Stimulated activated CD8-positive, alpha-beta memory T cell treated with anti-CD3 and anti-CD28 coated beads, Interleukin-7, amount 100 ng/mL, for 1 hour (primary cell): ENCODE measurements at places on chromosomes 5 and 9.
A peak's percentile ranks its signal among the peaks of the same experiment; 100 is the strongest.

DNA sequence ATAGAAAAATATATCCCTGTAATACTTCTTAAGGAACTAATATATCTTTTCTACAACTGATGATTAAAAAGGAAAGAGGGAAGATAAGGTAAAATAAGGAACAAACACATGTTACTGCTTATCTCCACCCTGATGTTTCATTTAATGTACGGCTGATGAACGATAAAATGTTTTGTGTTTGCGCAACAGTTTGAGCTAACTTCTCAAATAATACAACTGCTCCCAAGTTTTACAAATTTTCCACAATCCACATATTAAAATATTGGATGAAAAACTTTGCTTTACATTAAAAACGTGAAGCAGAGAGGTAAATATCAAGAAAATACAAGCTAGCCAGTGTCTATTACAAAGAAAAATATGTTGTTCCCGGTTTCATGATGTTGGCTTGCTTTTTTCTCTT lies 21.0 kb upstream of the CSNK1G3 start:
- no peak for DNase-seq

DNA sequence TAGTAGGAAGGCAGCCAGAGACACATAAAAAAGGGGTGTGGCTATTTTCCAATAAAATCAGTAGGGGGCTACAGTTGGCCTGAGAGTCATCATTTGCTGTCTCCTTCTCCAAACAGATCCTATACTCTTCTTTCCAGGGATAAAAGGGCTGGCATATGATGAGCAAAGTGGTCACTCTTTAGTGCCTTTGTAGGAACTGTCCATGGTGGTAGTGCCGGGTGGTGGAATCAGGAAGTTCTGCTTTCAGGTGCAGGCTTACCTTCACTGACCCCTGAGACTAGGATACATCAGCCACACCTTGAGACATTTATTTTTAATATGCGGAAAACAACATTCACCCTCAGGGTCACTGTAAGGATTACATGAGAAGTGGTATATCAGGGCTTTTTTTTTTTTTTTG lies 80.8 kb downstream of the ASTN2 start:
- no peak for DNase-seq

GRCh38 chr9:113921396-113921925 lies 45.4 kb downstream of the ZNF618 start:
- no peak for DNase-seq

DNA sequence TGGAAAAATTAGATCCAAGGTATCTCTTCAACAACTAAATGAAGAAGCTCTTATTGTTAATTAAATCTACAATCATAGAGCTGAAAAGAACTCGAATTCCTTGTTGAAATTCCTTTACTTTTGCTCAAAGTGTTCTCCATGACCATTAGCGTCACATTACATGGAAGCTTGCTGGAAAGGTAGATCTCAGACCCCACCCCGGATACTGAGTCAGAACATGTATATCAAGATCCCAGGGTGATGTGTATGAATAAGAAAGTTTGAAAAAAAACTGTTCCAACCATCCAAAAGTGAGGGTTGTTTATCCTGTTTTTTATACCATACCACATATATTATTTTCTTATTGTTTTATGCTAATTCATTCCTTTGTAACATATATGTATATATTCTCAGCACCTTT lies 237.1 kb upstream of the PUM3 start:
- DNase-seq, result no peak

DNA sequence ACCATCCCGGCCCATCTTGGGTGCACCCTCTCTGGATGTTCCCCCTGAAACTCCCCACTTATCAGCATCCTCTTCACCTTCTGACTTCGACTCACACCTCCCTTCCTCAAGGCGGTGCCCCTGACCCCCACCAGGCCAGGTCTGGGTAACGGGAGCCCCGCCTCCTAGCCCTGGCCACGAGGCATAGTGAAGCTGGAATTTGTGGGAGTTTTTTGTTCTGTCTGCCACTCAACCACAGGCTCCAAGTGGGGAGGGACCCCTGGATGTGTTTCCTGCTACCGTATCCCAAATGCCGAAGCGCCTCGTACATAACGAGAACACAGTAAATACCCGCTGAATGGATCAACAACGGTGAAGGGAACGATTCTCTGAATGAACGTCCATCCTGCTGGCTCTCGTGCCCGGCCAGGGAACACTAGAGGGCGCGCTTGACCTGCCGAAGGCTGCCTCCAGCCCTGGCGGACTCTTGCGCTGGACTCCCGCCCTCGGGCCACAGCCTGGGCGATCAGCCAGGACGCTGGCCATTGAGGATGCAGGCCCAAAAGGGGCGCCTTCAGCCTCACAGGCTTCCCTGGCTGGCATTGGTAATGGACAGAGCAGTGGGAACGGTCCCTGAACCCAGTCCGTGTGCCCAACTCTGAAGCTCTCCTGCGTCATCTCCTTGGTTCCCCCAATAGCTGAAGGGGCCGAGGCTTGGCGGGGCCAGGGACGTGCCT lies 47.3 kb upstream of the PHYKPL start:
- DNase-seq, result peak; percentile 35

DNA sequence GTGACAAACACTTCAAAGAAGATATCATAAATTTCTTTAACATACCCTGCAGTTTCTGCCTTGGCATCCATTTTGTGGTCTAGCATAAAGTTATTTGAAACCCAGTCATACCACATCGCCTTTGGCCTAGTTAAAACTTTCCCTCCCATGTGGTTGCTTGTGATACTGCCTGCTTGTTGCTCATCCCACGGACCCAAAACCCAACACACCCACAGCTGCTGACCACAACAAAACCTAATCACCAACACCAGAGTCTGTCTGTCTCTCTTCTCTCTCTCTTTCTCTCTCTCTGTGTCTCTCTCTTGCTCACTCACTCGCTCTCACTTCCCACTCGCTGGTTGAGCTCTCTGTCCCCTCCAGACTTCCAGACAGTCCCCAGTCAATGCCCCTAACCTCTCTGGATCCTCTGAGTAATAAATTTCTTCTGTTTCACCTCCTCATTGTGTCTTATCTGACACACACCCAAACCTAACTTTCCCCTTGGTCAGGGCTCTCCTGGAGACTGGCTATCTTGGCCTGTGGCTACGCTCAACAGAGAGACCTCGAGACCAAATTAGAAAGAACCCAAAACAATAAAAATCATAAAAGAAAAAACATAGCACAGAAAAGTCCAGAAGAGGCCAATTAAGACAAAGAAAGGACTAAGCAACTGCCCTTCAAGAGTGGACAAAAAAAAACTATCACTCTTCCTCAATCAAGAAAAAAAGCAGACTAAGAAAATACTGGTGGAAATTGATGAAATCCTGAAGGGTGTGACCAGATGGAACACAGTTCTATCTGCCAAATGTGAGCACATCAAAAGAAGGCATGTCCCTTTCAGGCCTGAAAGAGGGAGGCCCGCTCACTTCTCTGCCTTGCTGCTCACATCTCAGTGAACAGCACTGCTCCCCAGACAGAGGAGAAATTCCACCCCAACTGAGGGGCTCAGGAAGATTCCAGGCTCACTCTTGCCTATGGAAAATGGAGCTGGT lies 41.5 kb downstream of the TTLL11 start:
- DNase-seq, result no peak

DNA sequence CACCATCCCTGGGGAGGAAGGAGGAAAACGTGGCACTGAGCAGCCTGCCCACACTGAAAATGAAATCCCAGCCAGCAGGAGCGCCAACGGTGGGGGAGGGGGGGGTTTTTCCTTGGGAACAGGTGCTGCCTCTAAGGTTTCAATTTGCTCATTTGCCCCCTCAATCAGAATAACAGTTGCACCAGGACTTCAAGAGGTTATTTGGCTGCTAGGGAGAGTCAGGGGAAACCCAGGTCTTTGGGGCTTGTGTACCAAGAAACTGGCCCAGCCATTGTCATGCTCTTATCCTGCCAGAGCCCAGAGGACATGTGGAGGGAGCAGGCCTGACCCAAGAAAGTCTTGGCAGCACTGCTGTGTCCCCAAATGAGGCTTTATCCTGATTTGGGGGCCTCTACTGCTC lies 66.5 kb downstream of the NDFIP1 start:
- no peak for DNase-seq

DNA sequence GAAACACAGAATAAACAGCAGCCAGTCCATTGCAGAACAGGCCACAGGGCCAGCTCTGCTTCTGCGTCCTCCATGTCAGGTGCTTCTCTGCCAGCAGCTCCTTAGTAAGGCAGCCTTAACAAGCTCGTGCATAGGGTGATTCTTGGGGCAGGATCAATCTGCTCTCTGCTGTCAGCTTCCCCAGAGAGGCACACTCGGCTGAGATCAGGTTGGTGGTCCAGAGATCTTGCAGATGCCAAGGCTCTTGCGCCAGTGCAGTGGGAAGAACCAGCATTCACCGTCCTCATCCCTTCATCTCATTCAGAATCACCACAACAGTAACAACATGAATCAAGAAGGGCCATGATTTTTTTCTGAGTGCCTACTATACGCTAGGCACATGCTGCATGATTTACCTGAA lies 49.0 kb upstream of the ALDH1B1 start:
- DNase-seq, result no peak

GRCh38 chr5:33232731-33233505 lies 207.8 kb upstream of the TARS1 start:
- DNase-seq, result no peak

- DNase-seq, result no peak
Observed at GRCh38 chr9:27829621-27830020, 256.3 kb upstream of the C9orf72 start.

GRCh38 chr9:111008158-111009075 lies 29.9 kb downstream of the LPAR1 start:
- no peak for DNase-seq

DNA sequence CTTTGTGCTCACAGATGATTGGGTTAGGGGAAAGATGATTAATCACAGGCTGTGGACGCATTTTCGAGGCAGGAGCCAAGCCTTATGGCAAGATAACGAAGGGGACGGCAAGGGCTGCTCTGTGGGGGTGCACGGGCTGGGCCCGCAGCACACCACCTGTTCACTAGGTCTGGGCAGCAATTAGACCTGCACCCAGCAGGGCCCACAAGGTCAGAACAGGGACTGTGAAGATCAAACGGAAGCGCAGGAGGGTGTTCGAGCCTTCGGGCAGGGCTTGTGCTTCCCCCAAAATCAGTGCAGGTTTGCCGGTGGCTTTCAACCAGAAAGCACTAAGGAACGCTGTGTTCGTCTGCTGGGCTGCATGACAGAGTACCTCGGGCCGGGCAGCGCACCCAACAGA lies 73.7 kb downstream of the UBE2QL1 start:
- no peak for DNase-seq

DNA sequence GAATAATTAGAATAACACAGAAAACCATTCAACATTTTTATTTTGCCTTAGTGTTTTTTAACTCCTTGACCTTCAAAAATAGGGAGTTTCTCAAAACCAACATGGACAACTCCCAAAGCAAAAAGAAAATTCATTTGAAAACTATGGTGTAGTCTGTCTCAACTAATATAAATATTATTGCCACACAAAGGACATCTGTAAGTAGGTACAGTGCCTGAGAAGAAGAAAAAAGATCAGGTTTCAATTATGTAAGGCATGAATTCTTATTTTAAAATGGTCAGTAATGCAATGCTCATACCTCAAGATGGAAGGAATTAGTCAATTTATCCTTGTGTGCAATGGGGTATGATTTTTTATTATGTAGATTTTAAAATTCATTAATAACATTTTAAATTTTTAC lies 109.6 kb upstream of the CNTLN start:
- no peak for DNase-seq

- DNase-seq, result no peak
Observed at GRCh38 chr9:27545471-27545870, 15.9 kb upstream of the MOB3B start.

GRCh38 chr5:131595088-131596033 lies 39.7 kb downstream of the RAPGEF6 start:
- DNase-seq, result no peak

- DNase-seq, result no peak
Observed at GRCh38 chr5:14513266-14513665, 68.3 kb upstream of the OTULINL start.

DNA sequence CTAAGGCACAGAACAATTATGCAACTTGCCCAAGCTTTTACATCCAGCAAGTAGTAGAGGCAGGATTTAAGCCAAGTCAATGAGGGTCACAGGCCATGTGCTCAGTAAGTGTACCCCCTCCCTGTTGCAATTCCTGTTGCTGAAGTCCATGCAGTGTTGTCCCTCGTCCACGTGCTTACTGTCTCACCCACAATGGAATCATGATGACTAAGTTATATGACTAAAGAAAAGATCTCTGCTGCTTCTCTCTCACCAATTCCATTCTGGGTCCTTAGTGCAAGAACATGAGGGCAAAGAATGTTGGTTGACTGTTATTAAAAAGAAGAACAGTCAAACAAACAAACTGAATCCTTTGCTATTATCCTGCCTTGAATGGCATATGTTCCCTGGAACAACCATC lies 233.6 kb upstream of the SLC24A2 start:
- DNase-seq, result no peak

GRCh38 chr9:84169240-84169639 lies 171.3 kb downstream of the SLC28A3 start:
- DNase-seq, result no peak

- DNase-seq, result no peak
Observed at GRCh38 chr5:17470064-17470463, 28.0 kb upstream of the TAF11L2 start.

DNA sequence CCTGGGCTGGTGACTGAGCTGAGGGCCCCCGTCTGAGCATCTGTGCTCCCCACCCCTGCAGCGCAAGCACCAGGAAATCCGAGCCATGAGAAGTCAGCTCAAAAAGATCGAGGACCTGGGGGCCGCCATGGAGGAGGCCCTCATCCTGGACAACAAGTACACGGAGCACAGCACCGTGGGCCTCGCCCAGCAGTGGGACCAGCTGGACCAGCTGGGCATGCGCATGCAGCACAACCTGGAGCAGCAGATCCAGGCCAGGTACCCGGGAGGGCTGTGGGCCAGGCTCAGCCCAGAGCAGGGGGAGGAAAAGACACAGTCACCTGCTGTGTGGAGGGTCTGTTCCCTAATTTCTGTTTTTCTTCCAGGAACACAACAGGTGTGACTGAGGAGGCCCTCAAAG lies 24.6 kb downstream of the DYNC2I2 start:
- DNase-seq, result no peak
